ENCODE measurements at places on chromosomes 6 and 20.

DNA sequence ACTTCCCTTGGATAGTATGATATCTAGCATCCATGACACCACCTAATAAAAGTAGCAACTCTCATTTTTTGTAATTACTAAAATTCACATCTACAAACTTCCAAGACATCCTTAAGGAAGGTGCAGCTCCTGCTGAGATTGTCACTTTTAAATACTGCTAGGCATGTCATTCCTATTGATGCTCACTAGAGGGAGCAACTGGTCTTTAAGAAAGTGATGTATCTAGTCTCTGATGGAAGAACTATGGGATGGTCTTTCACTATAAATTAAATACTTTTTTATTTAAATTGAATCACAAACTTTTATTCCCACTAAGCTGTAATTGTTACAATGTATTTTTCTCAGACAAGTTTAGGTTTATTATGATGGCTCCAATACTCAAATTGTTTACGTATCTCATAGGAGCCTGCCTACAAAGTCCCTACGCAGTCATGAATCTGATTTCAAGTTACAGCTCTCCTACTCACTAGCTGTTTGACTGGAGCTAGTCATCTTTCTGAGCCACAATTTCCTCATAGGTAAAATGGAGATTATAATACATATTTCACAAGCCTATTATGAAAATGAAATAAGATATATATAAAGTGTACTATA is 8.1 kb upstream of the TSPYL1 start:
- DNase-seq, result no peak

DNA sequence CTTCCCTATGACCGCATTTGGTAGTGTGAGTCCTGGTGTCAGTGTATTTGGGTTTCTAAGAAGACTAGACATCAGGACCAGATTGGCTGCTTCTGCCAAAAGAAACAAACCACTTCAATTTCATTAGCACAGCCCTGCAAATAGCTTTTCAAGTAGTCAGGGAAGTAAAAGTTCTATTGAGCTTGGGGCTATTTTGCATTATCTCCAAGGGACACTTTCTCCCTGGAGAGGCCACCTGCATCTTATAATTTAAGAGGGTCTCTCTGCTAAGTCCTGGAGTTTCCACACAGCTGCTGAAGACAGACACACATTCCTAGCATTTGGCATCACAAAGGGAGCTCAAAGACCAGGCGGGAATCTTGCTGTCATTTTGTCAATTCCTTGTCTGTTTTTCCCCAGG is 141.2 kb downstream of the BMP2 start:
- no peak for DNase-seq

- no peak for DNase-seq
Measured at GRCh38 chr20:2114990-2115681, 13.5 kb downstream of the STK35 start.

DNA sequence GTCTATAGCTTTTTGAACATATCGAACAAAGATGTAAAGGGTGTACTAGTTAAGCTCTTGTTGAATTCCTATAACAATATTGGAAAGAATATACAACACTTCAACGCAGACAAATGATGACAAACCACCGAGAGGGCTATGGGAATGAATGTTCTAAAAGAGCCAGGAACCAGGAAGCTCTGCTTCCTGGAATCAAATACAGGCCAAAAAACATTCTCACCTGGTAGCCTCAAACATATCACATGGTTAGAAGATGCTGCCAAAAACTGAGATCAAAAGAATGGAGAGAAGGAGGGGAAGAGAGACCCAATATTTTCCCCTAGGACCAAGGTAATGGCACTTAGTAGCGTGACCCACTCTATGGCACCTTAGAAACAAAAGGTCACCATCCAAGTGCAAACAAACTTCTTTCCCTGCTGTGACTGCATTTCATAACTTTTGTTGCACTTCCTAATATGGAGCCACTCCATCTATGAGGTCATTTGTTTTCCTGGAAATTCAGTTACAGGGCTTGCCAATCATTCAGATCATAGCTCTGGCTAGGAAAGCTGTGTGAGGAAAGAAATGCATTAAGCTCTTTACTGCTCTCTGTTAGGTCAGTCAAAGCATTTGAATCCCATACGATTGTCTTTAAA is 199.2 kb upstream of the NT5E start:
- DNase-seq, result no peak

DNA sequence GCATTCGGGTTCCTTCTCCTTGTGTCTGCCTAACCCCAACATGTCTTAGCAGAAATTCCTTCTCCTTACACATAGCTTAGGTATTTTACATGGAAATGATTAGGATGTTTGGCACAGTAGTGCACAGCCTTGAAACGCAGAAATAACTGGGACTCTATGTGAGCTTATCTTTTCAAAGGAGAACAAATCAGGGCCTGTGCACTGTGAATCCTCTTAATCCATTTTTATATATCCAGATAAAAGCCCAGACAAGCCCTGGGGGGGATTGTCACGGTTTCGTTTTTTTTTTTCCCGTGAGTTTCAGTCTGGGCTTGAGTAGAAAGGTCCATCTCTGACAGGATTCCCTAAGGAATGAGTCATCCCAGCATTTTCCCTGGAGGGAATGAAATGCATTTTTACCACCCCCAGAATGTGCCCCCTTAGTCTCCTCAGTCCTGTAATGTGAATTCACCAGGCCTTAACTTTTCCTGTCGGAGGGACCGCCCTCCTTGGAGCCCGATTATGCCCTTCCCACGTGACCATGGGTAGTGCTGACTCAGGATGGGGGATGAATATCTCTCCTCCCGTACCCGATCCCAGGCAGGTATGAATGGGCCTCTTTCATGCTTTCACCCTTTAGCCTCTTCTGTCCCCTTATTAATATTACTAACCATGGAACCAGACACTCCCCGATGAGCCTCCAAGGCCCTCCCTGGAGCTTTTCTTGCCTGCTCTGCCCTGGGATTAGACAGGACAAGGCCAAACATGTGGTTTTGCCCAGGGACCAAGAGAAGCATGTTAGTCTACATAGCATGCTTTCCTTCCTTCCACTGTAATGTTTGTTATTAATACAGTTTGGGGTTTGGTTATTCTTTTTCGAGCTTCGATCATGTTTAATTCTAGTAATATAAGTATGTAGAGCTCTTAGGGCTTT is 23.9 kb upstream of the NAA20 start:
- DNase-seq, result no peak

DNA sequence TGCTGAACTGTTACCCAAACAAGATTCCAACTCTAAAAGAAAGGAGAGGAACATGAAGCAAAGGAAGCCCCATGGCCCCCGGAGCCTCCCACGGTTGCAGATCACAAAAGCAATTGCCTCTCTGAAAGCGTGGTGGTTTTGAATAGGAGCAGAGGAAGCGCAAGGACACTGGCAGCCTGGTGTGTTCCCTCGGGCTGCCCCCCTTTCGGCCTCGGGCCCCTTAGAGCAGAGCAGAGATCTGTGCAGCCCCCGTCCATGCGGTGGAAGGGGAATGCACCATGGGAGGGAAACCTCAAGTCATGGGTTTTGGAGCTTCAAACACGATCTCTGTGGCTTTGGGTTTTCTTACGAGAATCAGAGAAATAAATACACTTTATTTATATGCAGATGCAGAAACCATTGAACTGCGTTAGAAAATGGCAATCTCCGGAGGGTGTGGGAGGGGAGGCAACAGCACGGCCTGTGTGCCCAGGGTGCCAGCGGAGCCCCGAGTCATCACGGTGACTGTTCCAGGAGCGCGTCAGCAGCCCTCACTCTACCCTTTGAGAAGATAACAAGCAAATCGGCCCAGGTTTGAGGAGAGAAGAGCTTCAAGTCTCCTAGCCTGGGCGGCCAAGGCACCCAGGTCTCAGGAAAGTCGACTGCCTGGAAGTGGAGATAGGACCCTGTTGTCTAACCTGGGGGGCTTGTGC is 20.5 kb downstream of the FOXF2 start:
- DNase-seq, result no peak

DNA sequence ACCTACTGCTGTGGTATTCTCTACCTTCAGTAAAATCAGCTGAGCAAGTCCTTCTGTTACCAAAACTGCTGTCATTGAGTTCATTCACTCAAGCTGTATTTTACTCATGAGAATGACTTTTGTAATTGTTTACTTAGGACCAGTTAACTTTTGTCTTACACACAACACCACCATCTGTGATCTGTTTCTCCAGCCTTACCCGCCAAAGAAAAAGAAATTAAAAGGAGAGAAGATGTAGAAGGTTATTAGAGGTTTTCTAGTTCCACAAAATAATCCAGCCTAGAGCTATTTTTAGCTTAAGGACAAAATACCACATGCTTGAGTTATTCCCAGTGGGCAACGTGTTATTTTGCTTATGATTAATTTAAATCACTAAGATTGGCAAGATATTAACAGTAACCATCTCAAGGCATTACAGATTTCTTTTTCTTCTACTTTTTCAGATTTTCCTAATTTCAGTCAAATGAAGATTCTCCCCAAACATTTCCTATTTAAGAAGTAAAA is 38.2 kb downstream of the FAM8A1 start:
- no peak for DNase-seq

GRCh38 chr6:132812756-132813172 is 1.6 kb upstream of the RPS12 start:
- no peak for DNase-seq

DNA sequence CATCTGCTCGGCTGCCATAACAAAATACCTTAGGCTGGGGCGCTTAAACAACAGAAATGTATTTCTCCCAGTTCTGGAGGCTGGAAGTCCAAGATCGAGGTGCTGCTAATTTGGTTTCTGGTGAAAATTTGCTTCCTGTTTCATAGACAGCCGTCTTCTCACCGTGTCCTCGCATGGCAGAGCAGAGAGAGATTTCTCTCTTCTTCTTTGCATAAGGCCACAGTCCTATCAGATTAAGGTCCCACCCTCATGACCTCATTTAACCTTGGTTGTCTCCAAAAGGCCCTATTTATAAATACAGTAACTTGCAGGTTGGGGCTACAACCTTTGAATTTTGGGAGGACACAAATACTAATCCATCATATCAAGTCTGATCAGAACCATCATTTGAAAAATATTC is 544.3 kb downstream of the KIF16B start:
- no peak for DNase-seq

DNA sequence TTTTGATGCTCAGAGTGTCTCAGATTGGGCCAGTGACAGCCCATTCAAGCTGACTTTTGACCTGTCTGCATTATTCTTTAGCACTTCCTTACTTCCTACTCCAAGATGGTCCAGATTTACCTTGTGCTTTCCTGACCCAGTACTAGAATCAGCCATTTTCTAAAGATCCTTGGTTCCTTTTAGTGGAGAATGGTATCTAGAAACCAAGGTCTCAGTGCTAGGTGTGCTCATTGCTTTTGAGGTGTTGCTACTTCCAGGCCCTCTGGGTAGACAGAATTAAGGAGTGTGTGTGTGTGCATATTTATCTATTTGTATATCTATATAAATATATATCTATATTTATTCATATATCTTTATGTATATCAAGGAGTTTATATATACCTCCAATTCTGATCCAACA is 67.3 kb upstream of the UTRN start:
- no peak for DNase-seq

DNA sequence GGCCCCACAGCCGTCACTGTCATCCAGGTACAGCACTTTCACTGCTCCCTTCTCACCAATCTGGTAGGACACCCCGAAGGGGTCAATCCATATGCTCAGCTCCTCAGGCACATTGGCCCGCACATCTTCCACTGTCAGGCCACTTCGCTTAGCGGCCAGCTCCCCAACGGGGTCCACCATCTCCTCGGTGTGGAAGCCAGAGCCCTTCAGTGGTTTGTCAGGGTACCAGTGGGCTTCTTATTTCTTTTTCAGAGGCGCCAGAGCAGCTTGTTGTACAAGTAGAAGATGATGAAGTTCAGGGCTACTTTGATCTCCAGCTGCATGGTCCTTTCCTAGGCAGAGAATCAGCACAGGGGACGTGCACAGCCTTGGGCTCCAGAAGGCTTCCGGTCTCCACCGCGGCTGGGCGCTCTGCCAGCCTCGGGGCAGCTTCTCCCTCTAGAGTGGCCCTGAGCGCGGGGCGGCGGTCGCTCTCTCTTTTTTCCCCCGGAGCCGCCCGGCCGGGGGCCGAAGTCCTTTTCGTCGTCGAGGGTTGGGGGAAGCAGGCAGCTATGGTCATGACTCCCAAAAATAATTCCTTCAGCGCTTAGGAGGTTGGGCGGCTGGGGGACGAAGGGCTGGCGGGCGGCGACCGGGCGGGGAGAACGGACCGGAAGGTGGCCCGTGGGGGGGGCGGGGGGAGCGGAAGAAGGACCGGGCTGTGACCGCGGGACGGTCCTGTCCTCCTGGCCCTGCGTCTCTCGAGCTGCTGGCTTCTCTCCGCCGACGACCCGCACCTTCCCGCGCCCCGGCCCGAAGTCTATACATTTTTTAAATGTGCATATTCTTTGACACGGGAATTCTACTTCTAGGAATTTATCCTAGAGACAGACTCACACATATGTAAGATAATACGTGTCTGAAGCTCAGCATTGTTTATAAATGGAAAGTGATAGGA is 6.5 kb upstream of the ZSCAN9 start:
- no peak for DNase-seq

DNA sequence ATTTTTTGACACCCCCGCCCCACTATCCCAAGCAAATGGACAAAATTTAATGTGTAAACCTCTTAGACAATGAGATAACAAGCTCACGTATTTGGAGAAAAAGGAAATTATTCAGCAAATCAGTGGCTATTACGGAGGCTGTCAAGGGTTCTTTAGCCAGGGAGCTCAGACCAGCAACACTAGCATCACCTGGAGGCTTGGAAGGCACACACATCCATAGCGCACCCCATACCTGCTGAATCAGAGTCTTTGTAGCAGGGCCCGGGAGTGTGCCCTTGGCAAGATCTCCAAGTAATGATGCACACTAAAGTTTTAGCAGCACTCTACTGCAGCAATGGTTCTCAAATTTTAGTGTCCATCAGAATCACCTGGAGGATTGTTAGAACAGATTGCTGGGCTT is 223.2 kb upstream of the BTBD3 start:
- no peak for DNase-seq

DNA sequence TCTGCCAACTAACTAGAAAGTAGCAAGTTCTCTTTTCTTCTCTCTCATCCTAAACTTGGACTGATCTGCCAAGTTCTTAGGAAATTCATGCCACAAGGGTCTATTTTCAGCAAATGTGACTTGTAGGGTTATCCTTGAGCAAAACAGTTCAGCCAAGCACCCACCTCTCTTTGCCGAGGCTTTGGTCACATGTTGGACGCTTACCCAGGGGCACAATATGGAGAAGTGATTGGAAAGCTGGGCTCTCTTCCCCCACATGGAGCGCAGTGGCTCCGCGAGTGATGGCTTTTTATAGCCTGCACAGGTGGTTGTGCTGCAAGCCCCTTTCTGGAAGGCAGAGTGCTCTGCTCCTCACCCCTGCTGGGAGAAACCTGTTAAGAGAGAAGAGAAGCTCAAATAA is 47.7 kb upstream of the FNDC1 start:
- no peak for DNase-seq

DNA sequence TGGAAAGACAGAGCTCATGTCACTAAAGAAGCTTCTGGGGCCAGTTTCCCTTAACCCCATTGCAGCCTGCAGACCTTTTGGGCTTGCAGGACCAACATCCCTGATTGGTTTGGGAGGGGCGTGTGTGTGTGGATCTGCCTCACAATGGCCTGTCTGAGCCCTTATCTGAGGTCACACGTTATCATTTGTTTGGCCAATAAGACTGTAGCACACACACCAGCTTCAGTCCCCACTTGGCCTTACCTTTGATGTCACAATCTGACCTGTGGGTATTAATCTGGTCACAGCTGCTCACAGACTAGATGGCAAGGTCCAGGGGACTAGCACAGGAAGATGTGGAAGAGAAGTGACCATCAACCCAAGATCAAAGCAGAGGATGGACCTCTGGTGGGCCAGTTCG is at the start of gene SCP2D1:
Gene SCP2D1 (plus strand): TSS at position 301 of the 400 bp plus-strand sequence. CDS start 33 bp downstream, at position 334.
- DNase-seq, result no peak
